Activated naive CD8-positive, alpha-beta T cell treated with anti-CD3 and anti-CD28 coated beads for 36 hours (primary cell): ENCODE measurements at places on chromosomes 7 and 10. TPM values are rescaled to one million over a fixed set of nuclear protein-coding genes. Genes with fewer than 3 reads are reported as not detected.

Gene PITX3
- not detected for total RNA-seq

Gene TECPR1
- total RNA-seq = 25.6 TPM

Gene CALML3
- not detected for total RNA-seq

DNA sequence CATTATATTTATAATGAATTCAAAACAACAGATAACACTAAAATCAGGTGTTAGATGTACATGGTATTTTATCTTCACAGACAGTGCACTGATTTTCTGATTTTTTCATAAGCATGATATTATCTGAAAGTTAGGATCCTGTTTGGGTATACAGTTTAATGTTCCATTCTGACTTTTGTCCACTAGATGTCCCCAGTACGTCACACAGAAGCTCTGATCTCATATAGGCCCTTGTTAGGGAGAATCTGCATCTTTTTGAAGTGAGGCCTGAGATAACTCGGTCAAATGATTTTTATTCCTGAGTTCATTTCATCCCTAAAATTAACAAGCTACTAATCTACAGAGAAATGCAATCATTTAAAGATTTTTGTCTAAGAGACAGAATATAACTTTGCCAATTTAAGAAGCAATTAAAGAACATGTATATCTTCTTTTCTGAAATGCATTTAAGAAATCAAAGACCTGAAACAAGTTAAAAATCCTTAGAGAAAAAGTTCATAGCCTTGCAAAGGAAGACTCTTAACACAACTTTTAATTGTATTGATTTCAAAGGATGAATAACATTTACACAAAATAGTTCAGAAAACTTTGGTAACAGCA lies 72.0 kb upstream of the TES start:
- no peak overlapping the region for H3K4me3 ChIP-seq
- H3K27ac ChIP-seq = no peak overlapping the region
- peaks cover 2% of the 10 kb centered on the region for H3K36me3 ChIP-seq
- no peak for DNase-seq
- H3K27me3 ChIP-seq = peaks cover 15% of the 10 kb centered on the region

DNA sequence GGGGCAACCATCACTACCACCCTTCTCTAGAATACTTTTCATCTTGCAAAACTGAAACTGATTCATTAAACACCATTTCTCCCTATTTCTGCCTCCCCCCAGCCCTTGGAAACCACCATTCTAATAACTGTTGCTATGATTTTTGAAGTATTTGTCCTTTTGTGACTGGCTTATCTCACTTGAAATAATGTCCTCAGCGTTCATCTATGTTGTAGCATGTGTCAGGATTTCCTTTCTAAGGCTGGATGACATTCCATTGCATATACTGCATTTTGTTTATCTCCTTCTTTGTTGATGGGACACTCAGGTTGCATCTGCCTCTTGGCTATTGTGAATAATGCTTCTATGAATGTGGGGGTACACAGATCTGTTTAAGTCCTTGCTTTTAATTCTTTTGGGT lies 327.6 kb upstream of the ZNF32 start:
- H3K36me3 ChIP-seq = no peaks in the 10 kb centered on the region
- no peak for DNase-seq
- no peak overlapping the region for H3K27ac ChIP-seq
- no peak overlapping the region for H3K4me3 ChIP-seq
- H3K4me1 ChIP-seq = peaks cover 10% of the 10 kb centered on the region
